A673 (cell line): ENCODE measurements at places on chromosomes 2 and 18. TPM values are rescaled to one million over a fixed set of nuclear protein-coding genes. Genes with fewer than 3 reads are reported as not detected.

Gene APCDD1
- total RNA-seq, result 333 and 355 TPM in 2 replicates

Gene TNS1
- 88.9 and 99.6 TPM in 2 replicates for total RNA-seq

- no peak for DNase-seq
Observed at GRCh38 chr18:48075707-48076093, 145.2 kb upstream of the SMAD2 start.

GRCh38 chr2:175744000-175744399 lies 258.1 kb downstream of the LNPK start:
- no peak for DNase-seq

Gene SPP2
- total RNA-seq, result not detected in 2 replicates

GRCh38 chr18:63071701-63072141 lies 247.8 kb downstream of the BCL2 start:
- no peak for DNase-seq
